ENCODE measurements at places on chromosomes 11 and 22.

GRCh38 chr11:117385906-117386305 lies 58.3 kb downstream of the CEP164 start:
- DNase-seq: no peak

DNA sequence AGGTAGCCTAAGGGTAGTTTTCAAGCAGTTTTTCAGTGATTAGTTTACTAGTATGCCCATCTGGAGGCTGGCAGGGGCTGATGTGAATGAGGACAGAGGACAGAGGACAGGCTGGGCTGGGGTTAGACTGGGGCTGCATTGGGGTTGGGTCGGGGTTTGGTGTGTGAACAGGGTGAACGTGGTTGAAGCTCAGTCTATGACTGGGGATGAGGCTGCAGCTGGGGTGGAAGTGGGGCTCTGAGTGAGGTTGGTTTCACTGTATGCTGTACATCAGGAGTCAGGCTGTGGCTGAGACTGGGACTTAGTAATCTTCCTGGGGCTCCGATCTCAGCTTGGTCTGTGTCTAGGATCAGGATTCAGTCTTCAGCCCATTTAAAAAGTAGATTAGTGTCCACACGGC lies 451 bp downstream of the OR51E1 start:
- DNase-seq: no peak

DNA sequence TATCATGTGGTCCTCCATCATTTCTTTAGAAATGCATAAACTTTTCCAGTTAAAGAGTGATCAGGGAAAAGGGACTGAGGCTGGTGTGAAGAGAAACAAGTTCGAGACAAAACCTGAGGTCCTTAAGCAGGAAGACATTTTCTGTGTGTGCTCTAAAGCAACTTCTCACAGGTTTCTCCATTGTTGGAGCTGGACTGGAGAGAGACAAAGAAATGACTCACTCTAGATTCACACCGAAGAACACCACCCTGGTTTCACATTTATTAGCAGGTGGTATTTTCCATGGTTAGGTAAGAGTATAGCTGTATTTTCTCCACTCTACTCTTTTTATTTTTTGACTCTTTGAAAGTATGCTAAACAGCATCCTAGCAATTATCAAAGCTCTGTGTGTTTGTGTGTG lies 736.4 kb downstream of the KCNA4 start:
- no peak for DNase-seq

GRCh38 chr22:33780531-33781136 lies 139.6 kb downstream of the LARGE1 start:
- peak; percentile 35 for DNase-seq

GRCh38 chr22:26271427-26271826 lies 102.2 kb downstream of the SEZ6L start:
- DNase-seq: no peak

GRCh38 chr11:71499125-71499524 lies 27.9 kb upstream of the KRTAP5-7 start:
- no peak for DNase-seq

- no peak for DNase-seq
These were observed 1.1 kb upstream of the MTMR2 start for GRCh38 chr11:95925011-95925410.

DNA sequence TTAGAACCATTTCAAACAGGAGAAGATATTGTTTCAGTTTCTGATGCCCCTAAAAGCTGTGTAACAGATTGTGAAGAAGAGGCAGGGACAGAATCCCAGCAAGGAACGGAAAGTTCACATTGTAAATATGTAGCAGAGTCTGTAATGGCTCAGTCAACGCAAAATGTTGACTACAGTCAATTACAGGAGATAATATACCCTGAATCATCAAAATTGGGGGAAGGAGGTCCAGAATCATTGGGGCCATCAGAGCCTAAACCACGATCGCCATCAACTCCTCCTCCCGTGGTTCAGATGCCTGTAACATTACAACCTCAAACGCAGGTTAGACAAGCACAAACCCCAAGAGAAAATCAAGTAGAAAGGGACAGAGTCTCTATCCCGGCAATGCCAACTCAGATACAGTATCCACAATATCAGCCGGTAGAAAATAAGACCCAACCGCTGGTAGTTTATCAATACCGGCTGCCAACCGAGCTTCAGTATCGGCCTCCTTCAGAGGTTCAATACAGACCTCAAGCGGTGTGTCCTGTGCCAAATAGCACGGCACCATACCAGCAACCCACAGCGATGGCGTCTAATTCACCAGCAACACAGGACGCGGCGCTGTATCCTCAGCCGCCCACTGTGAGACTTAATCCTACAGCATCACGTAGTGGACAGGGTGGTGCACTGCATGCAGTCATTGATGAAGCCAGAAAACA lies 40.8 kb downstream of the IGLL1 start:
- DNase-seq: no peak

DNA sequence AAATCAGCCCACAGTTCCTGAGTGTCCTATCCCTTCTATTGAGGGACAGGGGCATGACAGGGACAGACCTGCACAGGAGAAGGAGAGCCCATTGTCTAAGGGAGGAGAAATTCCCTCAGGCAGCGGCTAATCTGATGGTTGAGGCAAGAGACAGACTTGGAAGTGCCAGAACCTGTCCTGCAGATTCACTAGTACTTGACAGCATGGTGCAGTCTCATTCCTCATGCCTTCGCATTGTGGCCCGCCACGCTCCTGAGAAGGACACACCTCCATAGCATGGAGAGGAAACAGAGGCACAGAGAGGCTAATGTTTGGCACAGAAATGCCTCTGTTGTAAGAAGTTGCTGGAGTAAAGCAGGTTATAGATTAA lies 3.2 kb downstream of the P2RY6 start:
- DNase-seq: no peak

DNA sequence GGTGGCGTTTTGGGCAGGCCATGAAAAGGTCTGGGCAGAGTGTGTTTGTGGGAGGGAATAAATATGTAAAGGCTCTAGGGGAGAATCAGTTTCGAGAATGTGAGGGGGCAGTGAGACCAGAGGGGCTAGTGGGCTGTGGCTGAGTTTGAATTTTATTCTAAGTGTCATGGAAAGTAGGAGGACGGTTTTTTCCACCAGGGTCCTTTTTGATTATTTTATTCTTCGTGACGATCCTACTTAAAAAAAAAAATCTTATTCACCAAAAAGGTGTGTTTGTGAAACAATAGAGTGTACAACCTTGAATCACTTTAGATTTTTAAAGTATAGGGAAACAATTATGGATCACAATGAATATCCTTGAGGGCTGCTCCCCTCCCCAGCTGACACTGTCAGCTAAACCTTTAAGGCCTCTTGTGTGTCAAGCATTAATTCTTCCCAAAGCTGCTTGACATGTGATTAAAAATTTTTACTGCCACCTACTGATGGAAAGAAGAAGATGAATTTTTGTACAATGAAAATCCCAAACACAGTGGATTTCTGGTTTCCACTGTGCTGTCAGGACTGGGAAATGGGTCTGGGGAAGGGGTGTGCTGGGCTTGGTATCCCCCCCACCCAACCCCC lies 107.5 kb upstream of the OR4B1 start:
- DNase-seq: no peak

GRCh38 chr22:36901411-36902142 lies 11.9 kb upstream of the CSF2RB start:
- DNase-seq: no peak

DNA sequence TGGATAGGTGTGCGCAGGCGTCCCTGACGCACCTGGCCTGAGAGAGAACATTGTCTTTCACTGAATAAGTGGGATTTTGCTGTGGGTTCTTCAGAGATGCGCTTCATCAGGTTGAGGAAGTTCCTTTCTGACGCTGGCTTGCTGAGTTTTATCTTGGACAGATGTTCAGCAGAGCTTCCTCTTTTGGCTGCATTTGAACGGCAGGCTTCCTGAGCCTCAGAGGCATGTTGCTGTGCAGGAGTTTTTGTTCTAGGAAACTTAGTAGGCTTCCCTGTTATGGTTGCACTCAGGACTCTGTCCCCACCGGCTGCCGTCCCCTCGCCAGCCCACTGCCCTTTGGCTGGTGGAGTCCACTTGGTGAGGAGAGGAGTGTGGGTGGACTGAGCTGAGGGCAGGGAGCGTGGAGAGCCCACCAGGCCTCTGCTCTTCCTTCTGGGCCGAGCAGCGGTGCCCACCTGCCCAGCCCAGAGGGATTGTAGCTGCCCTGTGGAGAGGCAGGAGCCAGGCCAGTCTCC lies 17.2 kb downstream of the FRMD8 start:
- no peak for DNase-seq

GRCh38 chr22:42134100-42135020 lies 3.8 kb upstream of the CYP2D6 start:
- no peak for DNase-seq

GRCh38 chr11:117625237-117625636 lies 171.8 kb downstream of the DSCAML1 start:
- no peak for DNase-seq

DNA sequence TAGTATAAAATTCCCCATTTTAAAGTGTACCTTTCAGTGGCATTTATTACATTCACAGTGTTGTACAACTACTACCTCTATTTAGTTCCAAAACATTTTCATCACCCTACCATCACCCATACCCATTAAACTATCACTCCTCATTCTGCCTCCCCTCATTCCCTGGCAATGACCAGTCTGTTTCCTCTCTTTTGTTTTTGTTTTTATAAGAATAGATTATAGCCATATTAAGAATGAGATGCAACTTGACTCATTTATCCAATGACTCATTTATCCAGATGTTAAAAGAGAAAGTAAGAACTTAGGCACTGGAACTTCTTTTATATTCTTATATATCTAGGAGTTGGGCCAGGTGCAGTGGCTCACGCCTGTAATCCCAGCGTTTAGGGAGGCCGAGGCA lies 156.3 kb downstream of the FAT3 start:
- DNase-seq: no peak

GRCh38 chr11:2808850-2809846 lies 76.4 kb downstream of the CDKN1C start:
- DNase-seq: no peak

GRCh38 chr11:131681920-131682319 lies 311.5 kb downstream of the NTM start:
- no peak for DNase-seq

- DNase-seq: no peak
These were observed 17.5 kb upstream of the SMIM38 start for GRCh38 chr11:69138265-69138664.

- DNase-seq: no peak
These were observed 11.1 kb upstream of the CLPB start for GRCh38 chr11:72445423-72445822.

GRCh38 chr11:123196060-123196714 lies 1.1 kb upstream of the CLMP start:
- DNase-seq: no peak

GRCh38 chr11:77051511-77051910 lies 15.3 kb upstream of the CAPN5 start:
- DNase-seq: no peak

- no peak for DNase-seq
These were observed 22.0 kb downstream of the FADS3 start for GRCh38 chr11:61869429-61869707.

DNA sequence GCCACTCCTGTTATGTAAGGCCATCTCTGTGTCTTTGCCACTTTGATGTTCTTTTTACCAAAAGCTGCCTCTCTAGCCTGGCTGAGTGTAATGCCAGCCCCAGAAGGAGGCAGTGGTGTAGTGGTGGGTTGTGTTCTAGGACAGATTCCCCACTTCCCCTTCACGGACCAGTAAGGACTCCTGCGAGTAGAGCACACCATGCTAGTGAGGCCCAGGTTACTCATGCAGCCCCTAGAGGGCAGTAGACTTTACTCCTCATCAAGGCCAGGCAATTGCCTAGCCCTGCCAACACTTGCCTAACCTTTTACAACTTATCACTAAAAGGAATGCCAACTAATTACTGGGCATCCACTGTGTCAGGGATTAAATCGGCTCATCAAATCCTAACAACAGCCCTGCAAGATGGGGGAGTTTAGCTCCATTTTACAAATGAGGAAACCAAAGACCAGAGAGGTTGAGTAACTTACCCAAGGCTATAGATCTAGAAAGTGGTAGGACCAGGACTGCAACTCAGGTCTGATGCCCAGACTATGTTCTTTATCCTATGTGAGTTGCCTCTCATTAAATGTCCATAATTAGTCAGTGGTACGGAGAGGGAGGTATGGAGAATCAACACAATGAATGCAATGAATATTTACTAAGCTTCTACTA lies 75.3 kb downstream of the APIP start:
- DNase-seq: no peak

- no peak for DNase-seq
These were observed 26.2 kb downstream of the SUSD2 start for GRCh38 chr22:24207264-24208011.

- no peak for DNase-seq
These were observed 673 bp upstream of the DUSP18 start for GRCh38 chr22:30668386-30668710.

- no peak for DNase-seq
These were observed 7.3 kb downstream of the F2 start for GRCh38 chr11:46726206-46726862.

DNA sequence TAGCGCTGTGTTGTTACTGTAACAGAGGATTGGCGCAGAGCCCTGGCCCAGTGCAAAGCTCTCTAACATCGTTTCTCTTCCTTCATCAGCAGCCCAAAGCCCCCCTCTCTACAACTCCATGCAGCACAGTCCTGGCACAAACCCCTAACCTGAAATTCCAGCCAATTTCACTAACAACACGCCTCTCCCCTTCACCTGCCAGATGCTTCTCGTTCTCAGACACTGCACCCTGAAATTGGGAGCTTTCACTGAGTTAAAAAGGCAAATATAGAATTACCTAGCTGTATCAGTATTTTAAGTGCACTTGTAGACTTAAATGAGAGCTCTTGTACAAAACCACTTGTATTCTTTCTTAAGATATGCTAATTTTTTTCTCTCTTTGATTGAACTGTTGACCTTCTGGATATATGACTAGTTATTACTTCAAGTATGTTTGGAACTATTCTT lies 16.3 kb downstream of the GRAP2 start:
- DNase-seq: no peak

DNA sequence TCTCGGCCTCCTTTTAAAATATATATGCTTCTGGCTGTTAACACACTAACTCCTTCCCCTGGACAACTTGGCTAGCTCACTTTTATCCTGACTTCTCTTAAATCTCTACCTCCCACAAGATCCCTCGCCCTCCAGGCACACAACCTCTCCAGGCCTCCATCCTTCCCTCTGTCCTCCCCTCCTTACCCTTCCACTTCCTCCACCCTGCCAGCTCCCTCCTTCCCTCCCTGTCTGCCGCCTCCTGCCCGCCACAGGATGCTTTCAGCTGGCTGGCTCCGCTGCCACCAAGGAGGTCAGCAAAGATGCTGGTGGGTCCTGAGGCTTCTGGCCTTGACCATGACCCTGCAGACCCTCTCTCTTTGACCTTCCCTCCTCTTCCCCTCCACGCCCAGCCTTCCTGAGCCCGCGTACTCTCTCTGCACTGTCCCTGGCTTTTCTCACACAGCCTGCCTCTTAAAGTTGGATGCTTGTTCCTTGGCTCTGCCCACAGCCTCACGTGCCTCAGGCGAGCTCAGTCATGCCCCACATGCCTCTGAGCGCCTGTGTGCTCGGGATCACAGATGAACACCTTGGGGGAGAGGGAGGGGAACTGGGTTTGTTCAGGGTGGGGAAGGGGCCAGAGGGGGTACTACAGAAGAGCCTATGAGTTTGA lies 6.7 kb downstream of the NFAM1 start:
- no peak for DNase-seq

- no peak for DNase-seq
These were observed 13.1 kb downstream of the MGAT3 start for GRCh38 chr22:39469681-39470450.
